ENCODE measurements at places on chromosomes 11 and 22.

DNA sequence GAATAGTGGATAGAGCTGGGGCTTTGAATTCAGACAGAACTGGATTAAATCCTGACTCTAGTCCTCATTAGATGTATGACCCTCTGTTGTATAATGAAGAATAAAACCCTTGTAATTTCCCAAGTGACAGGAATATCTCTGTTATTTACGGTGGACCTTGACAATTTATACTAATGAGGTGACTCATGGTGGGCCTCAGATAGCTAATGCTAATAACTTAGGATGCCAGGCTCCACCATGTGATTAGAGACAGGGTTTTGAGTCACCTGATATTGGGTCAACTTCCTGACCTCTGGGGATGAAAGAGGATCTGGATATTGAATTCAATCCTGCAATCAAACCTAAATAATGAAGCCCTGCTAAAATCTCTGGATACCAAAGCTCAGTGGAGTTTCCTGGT, 33.6 kb downstream of the OSBP start:
- DNase-seq = no peak

DNA sequence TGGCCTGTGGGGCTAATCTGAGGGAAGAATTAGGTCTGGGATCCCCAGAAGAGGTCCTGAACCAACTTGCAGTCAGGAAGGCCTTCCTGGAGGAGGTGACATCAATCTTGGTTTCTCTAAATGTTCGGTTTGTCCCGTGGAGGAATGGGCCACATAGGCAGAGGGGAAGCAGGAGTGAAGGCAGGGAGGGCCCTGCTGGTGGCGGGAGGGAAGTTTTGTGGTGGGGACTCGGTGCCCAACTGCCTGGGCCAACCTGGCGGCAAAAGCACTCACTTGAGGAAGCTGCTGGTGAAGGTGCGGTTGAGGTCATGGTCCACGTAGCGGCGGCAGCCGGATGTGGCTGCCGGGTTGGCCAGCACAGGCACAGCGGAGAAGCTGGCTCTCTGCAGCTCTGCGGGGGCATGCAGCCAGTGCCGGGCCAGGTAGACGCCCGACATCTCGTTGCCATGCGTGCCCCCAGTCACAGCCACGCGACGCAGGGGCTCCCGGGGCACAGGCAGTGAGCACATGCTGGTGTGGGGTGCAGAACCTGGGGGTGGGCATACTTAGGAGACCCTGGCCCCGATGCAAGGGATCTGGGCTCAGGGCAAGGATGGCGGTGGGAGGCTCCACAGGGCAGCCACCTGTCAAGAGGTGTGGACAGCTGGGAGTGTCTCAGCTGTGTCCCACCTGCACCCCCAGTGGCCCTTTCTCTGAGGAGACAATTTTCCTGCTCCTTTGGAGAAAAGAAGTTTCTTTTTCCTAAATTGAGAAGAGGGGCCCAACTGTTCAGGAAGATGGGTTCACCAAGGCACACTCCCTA, 3.8 kb downstream of the ACY3 start:
- peak; percentile 43 for DNase-seq

GRCh38 chr22:38260761-38261681, 11.8 kb downstream of the TMEM184B start:
- DNase-seq = no peak

- no peak for DNase-seq
Observed at GRCh38 chr11:27401280-27401832, 38.3 kb upstream of the CCDC34 start.

DNA sequence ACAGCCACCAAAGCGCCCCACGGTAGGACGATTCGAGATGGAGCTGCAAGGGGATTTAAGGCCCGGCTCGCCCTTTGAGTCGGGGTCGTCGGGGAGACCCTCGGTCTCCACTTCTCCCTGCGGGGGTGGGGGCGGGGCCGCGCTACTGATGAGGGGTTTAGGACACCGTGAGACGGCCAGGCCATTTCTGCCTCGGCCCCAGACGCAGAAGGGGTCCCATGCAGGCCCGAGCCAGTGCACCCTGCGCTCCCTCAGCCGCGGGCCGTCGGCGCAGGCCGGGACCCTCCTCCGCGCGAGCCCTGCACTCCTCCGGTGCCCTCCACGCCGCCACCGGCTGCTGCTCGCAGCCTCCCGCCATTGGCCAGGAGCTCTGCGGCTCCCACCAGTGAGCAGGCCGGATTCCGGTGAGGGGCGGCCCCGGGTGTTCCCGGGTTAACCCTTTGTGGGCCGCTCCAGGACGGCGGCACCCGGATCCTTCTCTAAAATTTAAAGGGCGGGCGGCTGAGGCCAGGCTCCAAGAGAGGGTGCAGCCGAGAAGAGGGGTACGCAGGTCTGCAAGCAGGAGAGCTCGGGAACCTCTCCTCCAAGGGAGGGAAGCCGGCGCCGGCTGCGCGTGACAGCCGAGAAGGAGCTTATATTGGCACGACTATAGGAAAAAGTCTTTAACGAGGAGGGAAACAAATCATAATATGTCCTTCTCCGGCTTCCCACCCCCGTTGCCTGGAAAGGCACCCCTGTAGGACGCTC, 18.0 kb downstream of the CREB3L1 start:
- peak; percentile 53 for DNase-seq

GRCh38 chr11:13189561-13190426, 87.8 kb upstream of the BMAL1 start:
- DNase-seq = no peak

DNA sequence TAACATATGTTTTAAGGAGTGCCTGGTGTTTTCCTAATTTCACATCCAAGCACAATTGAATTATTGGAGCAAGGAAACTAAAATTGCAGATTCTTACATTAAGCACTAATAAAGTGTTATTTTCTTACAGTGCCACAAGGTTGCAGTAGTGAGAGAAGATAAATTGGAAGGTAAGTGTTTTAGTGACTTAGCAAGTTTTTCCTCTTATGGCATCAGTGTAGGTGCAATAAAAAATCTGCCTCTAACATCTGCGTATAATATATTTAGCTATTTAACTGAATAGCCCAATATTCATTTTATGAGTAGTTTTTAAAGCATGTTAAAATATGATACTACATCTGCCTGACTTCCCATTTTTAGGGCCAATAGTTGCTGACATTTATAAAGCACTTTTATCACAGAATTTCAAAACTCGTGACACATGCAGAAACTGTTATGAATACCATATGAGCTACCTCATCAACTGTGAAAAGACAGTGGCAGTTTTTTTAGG, 19.0 kb downstream of the POLD3 start:
- DNase-seq = no peak
